ENCODE measurements at places on chromosomes 12 and 14. TPM values are rescaled to one million over a fixed set of nuclear protein-coding genes. Genes with fewer than 3 reads are reported as not detected.

DNA sequence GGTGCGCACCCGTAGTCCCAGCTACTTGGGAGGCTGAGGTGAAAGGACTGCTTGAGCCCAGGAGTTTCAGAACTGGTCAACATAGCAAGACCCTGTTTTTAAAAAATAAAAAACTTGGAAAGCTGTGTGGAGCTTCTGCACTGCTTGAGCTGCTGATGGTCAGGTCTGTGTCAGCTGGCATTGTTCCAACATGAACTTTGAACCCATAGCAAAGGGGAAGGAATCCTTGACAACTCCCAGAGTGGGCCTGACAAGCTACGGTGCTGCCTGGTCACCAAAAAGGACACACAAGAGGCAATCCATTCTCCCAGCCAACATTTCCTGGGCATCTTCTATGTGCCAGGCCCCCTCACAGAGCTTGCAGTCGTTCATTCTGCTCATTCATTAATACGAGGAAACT lies 16.4 kb upstream of the LTBP2 start:
- no peak for DNase-seq

DNA sequence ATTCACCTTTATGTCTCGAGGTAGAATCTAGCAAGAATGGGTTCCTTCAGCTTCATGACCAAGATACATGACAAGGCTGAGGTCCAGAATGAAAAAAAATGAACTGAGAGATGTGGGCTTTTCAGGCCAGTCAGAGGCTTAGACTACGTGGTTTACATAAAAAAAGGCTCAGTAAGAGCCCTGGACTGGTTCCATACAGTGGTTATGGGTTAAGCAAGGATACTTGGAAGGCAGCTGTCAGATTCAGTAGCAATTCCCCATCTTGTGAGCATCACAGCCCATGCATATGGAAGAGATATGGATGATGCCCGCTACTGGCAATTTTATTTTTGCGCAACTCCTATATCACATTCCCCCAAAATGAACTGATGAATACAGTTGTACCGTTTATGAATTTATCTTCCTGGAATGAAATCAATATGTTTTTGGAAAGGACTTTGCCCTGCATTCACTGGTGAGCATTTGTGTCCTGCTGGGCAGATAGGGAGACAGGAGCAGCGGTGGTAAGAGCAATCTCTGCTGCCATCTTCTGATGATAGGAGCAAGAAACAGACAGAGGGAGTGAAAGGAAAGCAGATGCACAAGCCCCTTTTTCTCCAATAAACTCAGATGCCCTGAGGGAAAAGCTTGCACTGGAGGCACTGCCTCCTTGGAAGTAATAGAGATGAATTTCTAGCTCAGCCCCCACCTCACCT lies 280.4 kb downstream of the GALC start:
- no peak for DNase-seq

DNA sequence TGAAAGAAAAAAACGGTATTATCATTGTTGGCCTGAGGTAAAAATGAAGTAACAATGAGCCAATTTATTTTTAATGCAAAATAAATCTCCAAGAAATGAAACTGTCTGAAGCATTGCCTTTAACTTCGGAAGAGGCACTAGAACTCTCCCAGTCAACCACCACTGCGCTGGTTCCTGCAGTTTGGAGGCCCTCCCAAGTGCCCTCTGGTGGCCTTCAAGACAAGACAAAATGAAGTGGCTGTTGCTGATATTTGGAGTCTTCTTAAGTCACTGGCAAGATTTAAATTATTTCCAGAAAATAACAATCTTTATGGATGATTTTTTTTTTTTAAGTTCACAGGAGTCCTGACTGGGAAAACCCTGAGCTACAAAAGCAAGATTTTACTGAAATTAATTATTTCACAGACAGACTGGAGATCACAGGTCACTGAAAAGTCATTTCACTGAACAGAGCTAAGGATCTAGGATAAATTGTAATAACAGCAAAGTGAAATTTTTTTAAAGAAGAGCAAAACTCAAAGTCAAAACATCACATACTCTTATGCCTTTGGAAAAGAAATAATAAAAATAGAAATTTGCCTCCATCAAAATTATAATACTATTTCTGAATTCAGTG lies 58.2 kb downstream of the DICER1 start:
- peak; percentile 58 for DNase-seq

DNA sequence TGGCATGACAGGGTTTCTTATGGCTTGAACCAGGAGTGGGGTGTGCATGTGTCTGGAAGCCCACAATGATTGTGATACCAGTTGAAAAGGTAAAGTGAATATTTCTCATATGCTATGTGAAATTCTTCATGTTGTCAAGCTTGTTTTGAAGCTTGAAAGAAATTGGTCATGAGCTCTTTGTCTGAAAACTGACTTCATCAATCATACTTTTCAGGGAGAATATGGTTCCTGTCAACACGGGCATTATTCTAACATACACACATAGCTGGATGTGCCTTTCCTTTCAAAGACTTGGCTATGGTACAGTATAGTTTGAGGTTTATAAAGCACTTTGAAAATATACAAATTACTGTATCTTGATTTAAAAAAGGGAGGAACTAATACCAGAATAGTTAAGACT lies 158.8 kb downstream of the KCNH5 start:
- no peak for DNase-seq

DNA sequence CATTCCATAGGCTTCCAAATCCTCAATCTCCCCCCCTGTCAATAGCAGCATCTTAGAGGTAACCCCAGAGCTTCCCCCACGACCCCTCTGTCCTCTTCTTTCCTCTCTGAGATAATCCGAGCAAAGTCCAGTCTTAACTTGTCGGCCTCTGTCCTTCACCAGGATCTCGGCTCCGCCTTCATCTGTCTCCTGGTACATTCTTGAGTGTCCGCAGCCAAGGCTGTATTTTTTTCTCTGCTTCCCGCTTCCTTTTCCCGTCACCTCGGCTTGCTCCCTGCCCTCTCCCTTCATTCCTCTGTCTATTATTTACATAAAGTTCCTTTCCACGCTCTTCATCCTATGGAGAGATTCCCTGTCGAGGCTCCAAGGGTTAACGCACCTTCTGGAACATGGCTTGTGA lies 153.9 kb upstream of the GSC start:
- DNase-seq = no peak

DNA sequence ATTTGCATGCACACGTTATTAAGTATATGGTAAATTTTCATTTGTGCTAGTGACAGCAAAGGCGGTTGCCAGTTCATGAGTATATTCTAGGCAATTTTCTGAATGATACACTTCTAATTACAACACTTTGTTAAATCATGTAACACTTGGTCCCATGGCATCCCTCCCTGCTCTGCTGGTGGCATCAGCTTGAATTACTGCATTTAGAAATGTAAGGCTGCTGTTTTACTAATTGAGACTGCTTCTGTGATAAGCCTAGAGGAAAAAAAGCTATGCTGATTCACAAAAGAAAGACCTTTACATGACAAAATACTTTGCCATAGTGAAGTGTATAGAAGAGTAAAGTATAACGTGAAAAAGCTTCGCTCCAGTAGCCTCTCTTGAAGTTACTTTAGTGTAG lies 636.1 kb downstream of the KCNH5 start:
- no peak for DNase-seq

The KRT6C gene
- total RNA-seq = not detected
